ENCODE measurements at places on chromosomes 4 and X. TPM values are rescaled to one million over a fixed set of nuclear protein-coding genes. Genes with fewer than 3 reads are reported as not detected.

The PTPN13 gene
- 1.9 TPM for total RNA-seq

The CXCL11 gene
- not detected for total RNA-seq

The HSFX2 gene
- total RNA-seq: not detected

The GDPD2 gene
- total RNA-seq: not detected

The GPR143 gene
- total RNA-seq: 0.33 TPM

The GPR34 gene
- 9.0 TPM for total RNA-seq

The ZFP92 gene
- 0.56 TPM for total RNA-seq

The CFAP97 gene
- 13.7 TPM for total RNA-seq

The OPHN1 gene
- 1.2 TPM for total RNA-seq

The SYTL4 gene
- total RNA-seq: 5.2 TPM

The CPE gene
- 5.6 TPM for total RNA-seq

The GPRASP1 gene
- total RNA-seq: 3.8 TPM

The ZNF157 gene
- total RNA-seq: 0.05 TPM

The TRIML1 gene
- not detected for total RNA-seq

The UGT2B28 gene
- total RNA-seq: not detected

The WAS gene
- total RNA-seq: 5.1 TPM

The C4orf51 gene
- total RNA-seq: not detected

The AMTN gene
- total RNA-seq: not detected

Measured in liver (tissue), 10 donors.